ENCODE measurements at places on chromosomes 3 and 15.

DNA sequence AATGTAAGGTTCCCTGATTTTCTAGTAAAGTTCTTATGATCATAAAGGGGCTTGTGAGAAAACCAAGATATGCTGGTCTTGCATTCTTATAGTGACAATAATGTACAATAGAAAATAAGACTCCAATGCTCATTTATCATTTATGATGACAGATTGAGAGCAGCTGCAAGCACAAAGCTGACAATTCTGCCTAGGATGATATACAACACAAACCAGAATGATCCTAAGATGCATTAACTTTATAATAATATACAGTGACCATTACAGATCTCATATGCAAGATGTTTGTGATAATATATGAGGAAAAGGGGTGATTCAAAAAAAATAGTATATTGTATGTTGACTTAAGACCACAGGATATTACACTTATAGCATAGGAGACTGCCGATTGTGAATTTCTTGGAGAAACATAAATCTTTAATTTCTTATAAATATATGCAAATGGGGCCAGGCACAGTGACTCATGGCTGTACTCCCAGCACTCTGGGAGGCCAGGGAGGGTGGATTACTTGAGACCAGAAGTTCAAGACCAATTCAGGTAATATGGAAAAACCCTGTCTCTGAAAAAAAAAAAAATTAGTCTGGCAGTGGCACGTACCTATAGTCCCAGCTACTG is 387.0 kb downstream of the ZBBX start:
- DNase-seq, result no peak

GRCh38 chr15:79004336-79004735 is 59.5 kb upstream of the CTSH start:
- DNase-seq, result no peak

DNA sequence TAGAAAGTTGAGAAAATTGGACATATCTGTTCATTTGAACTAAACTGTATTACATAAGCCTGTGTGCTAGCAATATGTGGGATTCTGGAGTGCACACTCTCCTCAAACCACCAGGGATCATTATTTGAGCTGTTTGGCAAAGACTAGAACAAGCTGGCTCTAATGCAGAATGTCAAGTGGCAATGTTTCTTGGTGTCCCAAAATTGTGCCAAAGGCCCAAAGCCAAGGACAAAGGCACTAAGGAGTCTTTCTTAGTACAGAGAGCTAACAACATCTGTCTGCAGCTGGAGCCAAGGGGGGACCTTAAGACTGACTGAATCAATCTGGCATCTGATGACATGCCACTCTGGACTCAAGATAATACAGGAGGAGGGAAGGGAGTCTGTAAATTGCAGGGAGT is 76.7 kb upstream of the STRIT1 start:
- peak; percentile 32 for DNase-seq

- DNase-seq, result no peak
These were observed 31.7 kb downstream of the PSTPIP1 start for GRCh38 chr15:77026501-77027110.

DNA sequence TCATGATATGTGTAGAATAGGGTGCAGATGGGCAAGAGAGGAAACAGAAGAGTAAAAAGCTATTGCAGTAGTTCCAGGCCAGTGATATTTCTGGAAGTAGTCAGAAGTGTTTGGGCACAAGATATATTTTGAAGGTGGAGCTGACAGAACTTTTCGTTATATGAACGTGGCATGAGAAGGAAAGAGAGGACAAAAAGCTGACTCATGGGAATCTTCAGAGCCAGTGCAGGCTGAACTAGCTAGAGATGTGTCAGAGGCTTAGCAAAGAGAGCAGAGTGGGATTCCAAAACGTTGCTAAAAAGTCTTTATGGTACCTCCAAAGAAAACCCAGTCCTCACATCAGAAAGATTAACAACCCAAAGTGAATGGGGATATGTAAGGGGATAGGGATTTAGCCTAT is 28.7 kb downstream of the TRIM69 start:
- no peak for DNase-seq

Data from G401 (cell line).